ENCODE measurements at places on chromosomes 5 and 9. TPM values are rescaled to one million over a fixed set of nuclear protein-coding genes. Genes with fewer than 3 reads are reported as not detected.
A peak's percentile ranks its signal among the peaks of the same experiment; 100 is the strongest.

Gene TTC1
- total RNA-seq: 23.1 TPM

Gene TAL2
- not detected for total RNA-seq

- no peaks in the 10 kb centered on the region for H3K4me1 ChIP-seq
- H3K36me3 ChIP-seq: no peaks in the 10 kb centered on the region
- H3K27ac ChIP-seq: no peak overlapping the region
- H3K27me3 ChIP-seq: peaks cover 2% of the 10 kb centered on the region
- no peak for DNase-seq
These were observed 50.1 kb downstream of the NUDT12 start for GRCh38 chr5:103512500-103512899.

DNA sequence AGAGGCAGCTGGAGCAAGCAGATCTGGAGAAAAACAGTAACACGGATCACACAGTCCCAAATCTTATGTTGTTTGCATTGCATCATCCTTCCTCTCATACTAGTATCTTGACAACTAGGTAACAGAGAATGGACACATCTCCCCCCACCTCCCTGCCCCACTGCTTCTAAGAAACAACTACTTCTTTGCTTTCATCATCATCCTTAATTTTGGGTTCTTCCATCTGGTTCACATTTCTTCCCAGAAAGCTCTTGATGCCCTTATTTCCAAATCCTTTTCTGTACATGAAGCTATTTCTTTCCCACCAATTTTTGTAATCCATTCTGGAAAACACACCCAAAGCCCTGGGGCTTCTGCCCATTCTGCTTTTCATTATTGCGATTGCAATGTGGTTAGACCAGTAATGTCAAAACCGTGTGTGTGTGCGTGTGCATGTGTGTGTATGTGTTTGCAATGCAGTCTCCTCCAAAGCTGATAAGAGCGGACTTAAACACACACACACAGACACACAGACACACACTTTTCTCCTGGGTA, 254.7 kb upstream of the SLC30A5 start:
- H3K4me1 ChIP-seq: no peaks in the 10 kb centered on the region
- no peak for DNase-seq
- no peaks in the 10 kb centered on the region for H3K36me3 ChIP-seq

- no peaks in the 10 kb centered on the region for H3K27me3 ChIP-seq
- peaks cover 35% of the 10 kb centered on the region for H3K4me1 ChIP-seq
- H3K36me3 ChIP-seq: no peaks in the 10 kb centered on the region
- DNase-seq: peak; percentile 100
- peak overlapping the region; percentile 93 for H3K27ac ChIP-seq
These were observed 133.4 kb downstream of the SUSD1 start for GRCh38 chr9:112041536-112042243.

DNA sequence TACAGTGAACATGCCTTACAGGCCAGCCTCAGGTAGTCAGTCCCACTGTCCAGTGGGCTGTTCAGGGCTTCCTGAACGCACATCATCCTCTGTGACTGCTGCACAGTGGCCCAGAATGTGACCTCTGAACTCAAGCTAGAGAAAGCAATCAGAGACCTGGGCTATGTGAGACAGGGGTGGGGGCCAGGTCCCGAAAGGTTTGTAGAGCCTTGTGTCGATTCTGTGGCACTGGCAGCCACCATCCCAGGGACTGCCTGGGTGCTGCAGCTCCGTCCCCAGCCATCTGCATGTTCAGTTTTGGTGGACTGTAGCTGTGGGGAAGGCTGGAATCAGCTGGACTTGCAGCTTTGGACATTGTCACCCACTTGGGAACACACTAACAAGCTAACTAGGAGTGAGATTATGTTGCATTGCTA, 47.7 kb downstream of the MVB12B start:
- no peaks in the 10 kb centered on the region for H3K36me3 ChIP-seq
- no peak overlapping the region for H3K4me3 ChIP-seq
- peaks cover 13% of the 10 kb centered on the region for H3K4me1 ChIP-seq
- DNase-seq: no peak
- no peak overlapping the region for H3K27ac ChIP-seq

DNA sequence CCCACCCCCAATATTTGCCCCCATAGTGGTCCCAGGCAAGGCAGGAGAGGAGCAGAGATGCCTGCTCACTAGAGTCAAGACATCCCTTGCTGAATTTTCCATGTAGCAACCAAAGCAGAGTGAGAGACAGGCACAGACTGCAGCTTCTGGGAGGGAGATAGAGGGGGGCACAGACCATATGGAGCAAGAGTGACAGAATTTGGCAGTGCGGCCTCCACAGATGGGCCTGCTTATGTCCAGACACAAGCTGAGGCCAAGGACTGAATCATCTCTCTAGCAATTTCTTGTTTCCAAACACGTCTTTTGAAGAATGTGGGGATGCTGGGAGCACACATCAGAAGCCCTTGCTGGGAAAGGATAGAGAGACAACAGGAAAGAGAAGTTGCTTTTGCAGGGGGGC, 53.0 kb upstream of the ALDH1B1 start:
- H3K36me3 ChIP-seq: no peaks in the 10 kb centered on the region
- H3K27me3 ChIP-seq: peaks cover 44% of the 10 kb centered on the region
- H3K4me3 ChIP-seq: no peak overlapping the region
- DNase-seq: peak; percentile 60
- no peak overlapping the region for H3K27ac ChIP-seq
